ENCODE measurements at places on chromosomes 6 and 20.

DNA sequence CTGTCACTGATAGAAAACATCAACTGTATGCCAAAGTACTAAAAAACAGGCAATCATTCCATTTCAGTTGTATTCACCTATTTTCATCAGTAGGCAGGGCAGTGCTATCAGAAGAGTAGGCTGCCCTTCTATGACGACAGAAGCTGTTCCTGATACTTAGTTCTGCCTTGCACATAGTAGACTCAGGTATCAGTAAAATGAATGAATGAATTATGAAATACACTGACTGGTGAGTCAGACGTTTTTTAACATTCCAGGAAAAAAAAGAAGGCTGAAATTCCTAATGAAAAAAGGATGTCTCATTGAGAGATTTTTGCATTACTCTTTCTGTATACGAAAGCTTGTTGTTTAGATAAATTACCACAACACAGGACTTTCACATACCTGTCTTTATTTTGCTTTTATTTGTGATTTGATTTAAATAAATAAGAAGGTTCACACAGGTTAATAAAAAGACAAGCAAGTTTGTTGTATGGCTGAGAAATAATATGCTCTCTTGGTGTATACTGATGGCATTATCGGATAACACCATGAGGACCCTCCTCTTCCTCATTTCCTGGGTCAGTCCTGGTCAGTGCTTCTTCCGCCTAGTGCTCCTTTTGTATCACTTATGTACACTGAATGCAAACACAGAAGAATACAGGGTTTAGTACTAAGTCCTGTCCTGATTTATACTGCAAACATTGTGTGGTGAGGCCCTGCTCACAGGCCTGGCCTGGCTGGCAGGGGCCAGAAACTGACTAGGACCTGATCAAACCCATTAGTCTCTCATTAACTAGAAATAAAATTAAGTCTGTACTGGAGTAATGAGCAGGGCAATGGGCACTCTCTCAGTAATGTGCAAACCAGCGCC lies 39.4 kb upstream of the SPDEF start:
- DNase-seq = no peak

DNA sequence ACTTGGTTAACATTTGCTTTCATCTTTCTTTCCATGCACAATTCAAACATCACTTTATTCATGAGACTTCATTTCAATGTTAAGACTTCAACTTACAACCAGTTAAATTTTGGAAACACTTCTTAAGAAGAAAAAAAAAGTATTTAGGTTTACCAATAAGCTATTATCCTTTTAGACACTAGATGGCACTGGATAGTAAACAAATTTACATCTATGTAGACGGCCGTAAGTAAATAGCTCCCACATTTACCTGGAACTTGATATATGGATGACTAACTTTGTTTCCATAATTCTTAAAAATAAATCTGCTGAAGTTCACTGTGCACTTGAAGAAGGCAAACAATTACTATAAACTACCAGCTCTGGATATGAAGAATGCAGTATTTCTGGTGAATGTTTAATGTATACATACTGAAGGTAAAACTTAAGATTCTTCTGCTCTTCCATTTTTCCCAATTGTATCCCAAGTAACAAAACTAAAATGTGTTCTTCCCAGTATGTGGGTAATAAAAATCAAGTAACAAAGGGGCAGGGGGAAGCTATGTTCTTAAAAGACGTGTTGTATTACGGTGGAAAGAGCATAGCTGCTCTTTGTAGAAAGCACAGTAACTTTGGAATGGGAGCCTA lies 130.6 kb upstream of the C6orf118 start:
- DNase-seq = peak; percentile 27

DNA sequence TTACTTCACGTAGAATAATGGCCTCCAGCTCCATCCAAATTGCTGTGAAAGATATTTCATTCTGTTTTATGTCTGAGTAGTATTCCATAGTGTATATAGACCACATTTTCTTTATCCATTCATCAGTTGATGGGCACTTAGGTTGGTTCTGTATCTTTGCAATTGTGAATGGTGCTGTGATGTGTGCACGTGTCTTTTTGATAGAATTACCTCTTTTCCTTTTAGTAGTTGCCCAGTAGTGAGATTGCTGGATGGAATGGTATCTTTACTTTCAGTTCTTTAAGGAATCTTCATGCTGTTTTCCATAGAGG lies 91.8 kb downstream of the CARMIL1 start:
- DNase-seq = no peak

GRCh38 chr20:48834278-48834677 lies 6.5 kb upstream of the PREX1 start:
- no peak for DNase-seq

- no peak for DNase-seq
These were observed 41.6 kb upstream of the TFAP2C start for GRCh38 chr20:56587307-56588041.

- no peak for DNase-seq
These were observed 18.9 kb upstream of the COL19A1 start for GRCh38 chr6:69847492-69847788.
